ENCODE measurements at places on chromosomes 11 and 22. TPM values are rescaled to one million over a fixed set of nuclear protein-coding genes. Genes with fewer than 3 reads are reported as not detected.
A peak's percentile ranks its signal among the peaks of the same experiment; 100 is the strongest.

- peak; percentile 66 for DNase-seq
Observed at GRCh38 chr11:46278387-46279125, 1.1 kb downstream of the CREB3L1 start.

GRCh38 chr22:44023404-44024287, 456 bp upstream of the PARVB start:
- peak; percentile 42 for DNase-seq

MUC6 gene
- total RNA-seq: not detected

LSP1 gene
- total RNA-seq: 22.6 TPM

- no peak for DNase-seq
Observed at GRCh38 chr22:42635531-42635930, 4.9 kb downstream of the ATP5MGL start.

DNA sequence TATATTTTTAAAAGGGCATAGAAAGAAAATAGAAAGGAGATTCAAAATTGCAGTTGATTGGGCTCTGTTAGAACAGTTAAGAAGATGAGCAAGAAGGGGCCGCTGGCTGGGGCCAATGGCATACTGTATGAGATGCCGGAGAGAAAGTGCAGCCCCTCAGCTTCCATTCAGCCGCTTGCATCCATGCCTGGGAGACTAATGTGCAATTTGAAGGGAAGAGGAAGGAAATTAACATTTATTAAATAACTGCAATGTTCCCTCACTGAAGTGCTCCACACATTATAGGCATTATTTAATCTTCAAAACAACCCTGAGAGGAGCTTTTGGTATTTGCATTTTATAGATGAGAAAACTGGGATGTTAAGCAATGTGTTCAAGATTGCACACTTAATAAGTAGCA, 44.7 kb upstream of the CSNK2A3 start:
- DNase-seq: no peak

CFAP300 gene
- total RNA-seq: 0.26 TPM

IRF7 gene
- total RNA-seq: 11.3 TPM

PKDREJ gene
- not detected for total RNA-seq

HTR3A gene
- 0.21 TPM for total RNA-seq

GRCh38 chr11:61509043-61510029, 787 bp downstream of the LRRC10B start:
- DNase-seq: peak; percentile 37

NXPE2 gene
- 0.41 TPM for total RNA-seq

GRCh38 chr11:74570266-74571061, 21.9 kb upstream of the POLD3 start:
- peak; percentile 29 for DNase-seq

GRCh38 chr11:34783816-34784317, 132.3 kb downstream of the APIP start:
- no peak for DNase-seq

Data from uterus (tissue), 4 donors.